Stimulated activated CD8-positive, alpha-beta memory T cell treated with anti-CD3 and anti-CD28 coated beads, Interleukin-4, amount 100 ng/mL, for 4 hours (primary cell): ENCODE measurements at places on chromosomes 1 and 21.

GRCh38 chr1:165924117-165924516 is 96.7 kb downstream of the UCK2 start:
- DNase-seq, result no peak

GRCh38 chr1:62487956-62488355 is 51.1 kb downstream of the USP1 start:
- DNase-seq, result no peak

- no peak for DNase-seq
These were observed 48.3 kb downstream of the SIM2 start for GRCh38 chr21:36747041-36747814.

GRCh38 chr1:29172415-29172939 is 9.2 kb downstream of the SRSF4 start:
- no peak for DNase-seq

GRCh38 chr1:155873860-155874259 is 14.5 kb downstream of the SYT11 start:
- DNase-seq, result no peak

- no peak for DNase-seq
These were observed 57.2 kb upstream of the COL6A2 start for GRCh38 chr21:46040707-46041106.

GRCh38 chr1:72623299-72623708 is 341.0 kb upstream of the NEGR1 start:
- no peak for DNase-seq

GRCh38 chr1:56516539-56517252 is 62.7 kb downstream of the PLPP3 start:
- no peak for DNase-seq

- DNase-seq, result no peak
These were observed 4.5 kb downstream of the ASCL5 start for GRCh38 chr1:201122321-201122957.

DNA sequence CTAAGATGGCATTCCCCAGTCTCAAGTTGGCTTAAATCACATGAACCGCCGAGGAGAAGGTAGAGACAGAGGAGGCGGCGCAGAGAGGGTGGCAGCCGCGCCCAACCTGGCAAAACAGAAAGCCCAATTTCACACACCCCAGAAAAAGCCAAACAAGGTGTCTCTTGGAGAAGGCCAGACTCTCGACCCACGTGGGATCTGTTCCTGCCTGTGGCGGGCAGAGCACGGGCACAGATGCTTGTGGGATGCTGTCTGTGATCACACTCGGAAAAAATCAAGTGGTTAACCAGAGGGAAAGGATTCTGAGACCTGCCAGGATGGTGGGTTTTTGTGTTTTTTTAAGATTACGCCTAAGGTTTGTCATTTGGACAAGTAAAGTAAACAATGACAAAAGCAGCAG is 80.7 kb downstream of the MRPL37 start:
- DNase-seq, result no peak

DNA sequence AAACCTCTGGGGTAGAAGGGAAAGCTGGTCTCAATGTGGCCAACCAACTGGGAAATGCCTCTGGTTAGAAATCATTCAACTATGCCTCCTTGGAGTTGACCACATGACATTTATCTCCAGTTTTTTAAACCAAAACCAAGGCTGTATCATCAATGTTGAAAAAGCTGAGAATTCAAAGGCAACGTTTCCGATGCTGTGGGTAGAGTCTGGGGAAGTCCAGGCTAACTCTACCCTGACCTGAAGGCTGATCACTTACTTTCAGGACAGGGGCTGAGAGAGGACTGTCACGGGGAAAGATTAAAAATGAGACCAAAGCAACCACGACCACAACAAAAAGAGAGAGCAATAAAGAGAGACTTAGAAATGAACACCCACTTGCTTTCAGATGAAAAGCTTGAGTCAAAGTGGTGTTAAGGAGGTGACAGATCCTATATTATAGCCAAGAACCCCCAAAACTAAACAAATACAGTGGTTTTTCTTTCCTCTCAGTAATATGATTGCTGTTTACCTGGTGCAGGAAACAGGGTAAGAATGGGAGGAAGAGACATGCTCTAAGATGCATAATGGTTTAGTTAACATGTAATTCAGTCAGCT is 90.8 kb upstream of the TNFSF4 start:
- DNase-seq, result no peak

GRCh38 chr1:230099465-230099864 is 32.4 kb downstream of the GALNT2 start:
- no peak for DNase-seq

DNA sequence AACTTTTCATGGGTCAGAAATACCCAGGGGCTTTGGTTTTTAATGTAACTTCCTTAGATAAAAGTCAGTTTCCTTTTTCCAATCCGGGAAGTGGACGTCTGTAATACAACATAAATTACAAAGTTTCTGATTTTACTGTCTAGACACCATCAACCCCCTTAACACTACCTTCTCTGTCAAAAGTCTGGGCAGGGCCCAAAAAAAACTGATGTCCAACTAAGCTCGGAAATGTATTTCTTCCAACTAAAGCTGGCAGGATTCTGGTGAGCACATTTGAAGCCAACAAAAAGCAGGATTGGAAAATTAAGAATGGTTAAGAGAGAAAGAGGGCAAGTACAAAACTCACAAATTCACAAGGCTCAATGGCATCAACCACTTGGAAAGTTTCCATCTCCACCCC is 24.3 kb downstream of the DDAH1 start:
- DNase-seq, result no peak

- no peak for DNase-seq
These were observed 22.5 kb downstream of the MAP3K7CL start for GRCh38 chr21:29152916-29153315.

GRCh38 chr1:57576756-57577155 is 152.9 kb upstream of the DAB1 start:
- DNase-seq, result no peak

DNA sequence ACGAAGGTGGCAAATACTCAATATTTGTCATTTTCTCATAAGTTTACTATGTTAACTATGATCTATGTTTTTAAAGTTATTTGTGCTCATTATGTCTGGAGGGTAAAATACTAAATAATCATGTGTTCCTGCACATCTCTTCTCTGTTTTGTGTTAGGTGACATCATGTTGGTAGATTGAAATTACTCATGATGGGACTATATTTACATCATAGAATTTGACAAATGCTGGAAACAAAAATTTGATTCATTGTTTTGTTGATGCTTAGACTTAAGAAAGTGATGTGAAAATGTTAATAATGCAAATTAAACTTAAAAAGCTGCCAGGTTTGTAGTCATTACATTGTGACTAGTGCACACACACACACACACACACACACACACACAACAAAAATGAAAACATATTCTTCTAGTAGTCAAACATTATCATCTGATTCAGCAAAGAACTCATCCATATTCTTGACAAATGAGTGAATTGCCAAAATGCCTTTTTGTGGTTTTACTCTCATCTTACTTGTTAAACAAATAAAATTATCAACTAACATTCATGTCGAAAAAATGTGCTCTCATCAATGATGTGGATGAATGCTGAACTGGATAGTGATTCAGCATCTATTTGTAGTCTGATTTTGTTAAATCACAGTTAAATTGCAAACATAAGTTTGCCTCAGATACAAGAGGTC is 870.7 kb downstream of the BRINP3 start:
- DNase-seq, result no peak

DNA sequence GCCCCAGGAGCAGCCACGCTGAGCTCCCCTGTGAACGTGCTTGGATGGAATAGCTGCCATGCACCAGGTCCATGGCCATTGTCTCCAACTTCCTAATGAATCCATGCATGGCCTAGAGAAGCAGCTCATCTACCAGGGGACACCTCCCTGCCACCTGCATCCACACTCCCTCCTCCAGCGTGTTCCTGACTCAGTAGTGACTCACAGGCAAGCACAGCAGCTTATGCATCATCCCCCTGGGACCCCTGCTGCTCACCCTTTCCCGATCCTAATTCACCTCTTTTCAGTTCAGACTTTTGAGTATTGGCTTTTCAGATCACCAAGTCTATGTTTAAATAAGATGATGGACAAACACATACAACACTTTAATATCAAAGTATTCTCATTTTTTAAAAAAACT is 39.9 kb upstream of the TADA1 start:
- DNase-seq, result no peak

DNA sequence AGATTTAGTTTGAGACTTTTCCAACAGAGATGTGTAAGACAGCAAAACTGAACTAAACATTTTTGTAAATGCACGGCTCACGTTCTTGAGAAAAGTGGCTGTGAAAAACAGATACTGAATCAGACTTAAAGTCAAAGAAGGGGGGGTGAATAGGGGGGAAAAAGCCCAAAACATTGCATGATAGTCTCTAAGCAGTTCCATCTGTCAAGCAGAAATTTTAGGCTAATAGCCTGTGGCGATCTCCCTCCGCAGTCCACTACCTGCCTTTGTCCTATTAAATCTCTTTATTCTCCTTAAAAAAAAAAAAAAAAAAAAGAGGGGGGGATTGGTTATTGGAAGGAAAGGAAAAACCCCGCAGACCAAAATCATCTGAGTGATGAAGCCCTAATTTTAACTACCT is 217.6 kb upstream of the NFIA start:
- no peak for DNase-seq

GRCh38 chr1:72322910-72323309 is 40.6 kb upstream of the NEGR1 start:
- no peak for DNase-seq

- no peak for DNase-seq
These were observed 79.5 kb upstream of the CSF3R start for GRCh38 chr1:36562181-36562685.

GRCh38 chr1:1302951-1303509 is 4.7 kb downstream of the ACAP3 start:
- no peak for DNase-seq

GRCh38 chr1:17970757-17971156 is 136.8 kb upstream of the IGSF21 start:
- DNase-seq, result no peak

- DNase-seq, result no peak
These were observed 5.9 kb downstream of the TMEM201 start for GRCh38 chr1:9594471-9595155.

DNA sequence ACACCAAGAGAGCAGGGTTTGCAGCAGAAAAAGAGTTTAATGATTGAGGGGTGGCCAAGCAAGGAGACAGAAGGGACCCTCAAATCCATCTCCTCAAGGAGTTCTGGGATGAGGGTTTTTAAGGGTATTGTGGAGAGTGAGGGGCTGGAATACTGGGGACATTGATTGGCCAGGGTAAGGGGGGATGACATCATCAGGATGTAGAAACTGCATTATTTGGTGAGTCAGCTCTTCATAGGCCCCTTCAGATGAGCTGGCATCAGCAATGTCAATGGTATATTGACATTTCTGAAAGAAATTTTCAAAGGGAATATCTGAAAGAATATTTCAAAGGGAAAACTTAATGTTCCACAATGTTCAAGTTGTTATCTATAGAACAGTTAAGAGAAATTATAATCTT is 168.1 kb upstream of the SNX7 start:
- DNase-seq, result no peak

- DNase-seq, result no peak
These were observed 572.1 kb downstream of the DPYD start for GRCh38 chr1:97348599-97349265.

DNA sequence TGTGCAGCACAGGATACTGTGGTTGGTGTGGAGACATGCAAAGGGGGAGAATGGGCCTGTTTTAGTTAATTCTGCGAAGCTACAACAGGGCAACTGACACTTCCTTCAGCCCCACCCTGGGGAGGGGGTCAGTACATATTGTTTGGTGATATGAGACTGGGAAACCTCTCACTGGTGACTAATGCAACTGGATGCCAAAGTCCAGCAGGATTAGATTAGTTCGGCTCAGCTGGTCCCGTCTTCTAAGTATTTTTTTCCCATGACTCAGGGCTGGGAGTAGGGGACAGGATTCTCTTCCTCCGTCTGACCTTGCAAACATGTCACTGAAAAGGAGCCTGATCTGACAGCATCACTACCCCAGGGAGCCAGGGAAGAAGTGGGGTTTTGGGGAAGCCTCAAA is 43.0 kb downstream of the PLXNA2 start:
- no peak for DNase-seq

GRCh38 chr21:42833439-42833815 is 45.9 kb downstream of the WDR4 start:
- no peak for DNase-seq

DNA sequence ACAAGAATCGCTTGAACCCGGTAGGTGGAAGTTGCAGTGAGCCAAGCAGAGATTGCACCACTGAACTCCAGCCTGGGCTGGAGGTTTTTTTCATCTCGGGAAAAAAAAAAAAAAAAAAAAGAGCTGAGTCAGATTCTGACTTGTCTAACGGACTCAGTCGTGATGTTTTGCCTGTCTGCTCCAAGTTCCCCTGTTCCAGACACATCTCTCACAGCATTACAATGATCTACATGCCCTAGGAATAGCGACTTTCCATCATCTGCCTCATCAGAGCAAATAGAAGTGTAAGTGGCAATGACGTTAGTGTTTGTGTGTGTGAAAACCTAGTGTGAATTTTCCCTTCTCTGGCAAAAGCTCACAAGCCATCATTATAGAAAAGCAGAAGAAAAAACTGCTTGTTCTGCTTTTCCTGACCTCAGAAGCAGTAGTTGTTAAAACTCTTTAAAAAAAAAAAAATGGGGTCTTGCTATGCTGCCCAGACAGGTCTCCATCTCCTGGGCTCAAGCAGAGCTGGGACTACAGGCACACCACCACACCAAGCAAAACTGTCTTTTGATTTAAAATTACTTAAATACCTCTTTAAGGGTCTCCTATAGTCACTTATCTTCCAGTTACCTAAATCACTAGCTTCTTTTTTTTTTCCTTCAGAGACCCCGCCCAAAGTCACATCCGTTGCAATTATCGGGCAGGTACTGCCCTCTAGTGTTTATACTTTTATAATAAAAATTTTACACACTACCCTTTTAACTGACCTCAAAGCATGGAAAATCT is 37.3 kb downstream of the PLEKHO1 start:
- no peak for DNase-seq

DNA sequence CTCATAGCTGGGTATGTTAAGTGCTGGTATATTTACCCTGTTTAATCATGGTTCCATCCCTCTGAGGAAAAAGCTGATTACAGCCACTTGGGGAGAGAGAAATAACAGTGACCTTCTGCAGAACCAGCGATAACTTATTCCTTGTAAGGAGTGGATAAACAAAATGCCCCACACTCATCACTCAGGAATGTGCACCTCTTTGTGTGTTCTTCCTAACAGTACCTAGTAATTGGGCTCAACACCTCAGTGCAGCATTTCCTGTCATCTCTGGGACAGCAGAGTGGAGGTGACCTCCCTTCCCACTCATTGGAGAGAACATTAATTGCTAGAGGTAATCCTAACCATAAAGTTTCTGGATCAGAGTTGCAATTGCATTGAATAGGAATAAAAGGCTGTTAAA is 112.5 kb upstream of the F3 start:
- DNase-seq, result no peak

DNA sequence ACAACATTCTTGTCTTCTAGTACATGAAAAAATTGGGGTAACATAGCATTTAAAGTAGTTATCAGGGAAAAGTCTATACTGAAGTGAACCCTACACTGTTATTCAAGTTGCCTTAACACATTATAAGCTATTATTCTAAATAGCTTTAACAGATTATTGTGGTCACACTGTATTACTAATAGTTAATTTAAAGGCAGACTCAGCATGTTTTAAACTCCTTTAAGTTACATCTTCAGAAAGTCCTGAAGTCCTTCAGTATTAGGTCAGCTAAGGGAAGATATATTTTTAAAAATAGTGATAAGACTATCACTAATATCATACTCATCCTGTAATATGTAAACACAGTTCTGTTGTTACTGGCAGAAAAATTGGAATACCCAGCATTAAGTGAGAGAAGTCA is 67.4 kb downstream of the GPR137B start:
- no peak for DNase-seq

- DNase-seq, result no peak
These were observed 1.1 kb downstream of the MRPS6 start for GRCh38 chr21:34074283-34075090.
